ENCODE measurements at places on chromosomes 1 and 21. TPM values are rescaled to one million over a fixed set of nuclear protein-coding genes. Genes with fewer than 3 reads are reported as not detected.

Gene TCEA3
- polyA plus RNA-seq, result 9.1 TPM

Gene C1orf185
- polyA plus RNA-seq, result not detected

Gene S100A5
- not detected for polyA plus RNA-seq

Gene KDF1
- polyA plus RNA-seq, result 0.24 TPM

Gene PLA2G2A
- not detected for polyA plus RNA-seq

Data from spinal cord (tissue), 10 donors.